ENCODE measurements at places on chromosomes 6 and 20.

DNA sequence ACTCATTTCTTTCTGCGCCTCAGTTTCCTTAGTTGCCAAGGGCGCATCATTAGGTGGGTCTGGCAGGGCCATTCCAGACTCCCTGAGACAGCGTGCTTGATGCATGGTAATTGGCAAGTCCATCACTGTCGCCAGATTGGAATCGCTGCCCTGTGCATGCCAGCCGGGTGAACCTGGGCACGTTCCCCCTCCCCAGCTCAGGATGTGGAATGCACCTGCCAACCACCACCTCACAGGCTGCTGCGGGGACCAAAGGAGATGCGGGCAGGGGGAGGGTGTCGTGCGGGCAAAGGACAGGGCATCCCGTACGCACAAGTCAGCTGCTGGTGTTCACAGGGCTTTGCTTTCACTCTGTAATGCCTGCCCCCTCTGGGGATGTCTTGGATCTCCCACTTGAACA, 36.4 kb upstream of the PMEPA1 start:
- no peak for DNase-seq

- DNase-seq, result no peak
Observed at GRCh38 chr6:98894810-98895209, 52.9 kb downstream of the FBXL4 start.

- no peak for DNase-seq
Observed at GRCh38 chr20:24829649-24830370, 119.3 kb upstream of the CST7 start.

DNA sequence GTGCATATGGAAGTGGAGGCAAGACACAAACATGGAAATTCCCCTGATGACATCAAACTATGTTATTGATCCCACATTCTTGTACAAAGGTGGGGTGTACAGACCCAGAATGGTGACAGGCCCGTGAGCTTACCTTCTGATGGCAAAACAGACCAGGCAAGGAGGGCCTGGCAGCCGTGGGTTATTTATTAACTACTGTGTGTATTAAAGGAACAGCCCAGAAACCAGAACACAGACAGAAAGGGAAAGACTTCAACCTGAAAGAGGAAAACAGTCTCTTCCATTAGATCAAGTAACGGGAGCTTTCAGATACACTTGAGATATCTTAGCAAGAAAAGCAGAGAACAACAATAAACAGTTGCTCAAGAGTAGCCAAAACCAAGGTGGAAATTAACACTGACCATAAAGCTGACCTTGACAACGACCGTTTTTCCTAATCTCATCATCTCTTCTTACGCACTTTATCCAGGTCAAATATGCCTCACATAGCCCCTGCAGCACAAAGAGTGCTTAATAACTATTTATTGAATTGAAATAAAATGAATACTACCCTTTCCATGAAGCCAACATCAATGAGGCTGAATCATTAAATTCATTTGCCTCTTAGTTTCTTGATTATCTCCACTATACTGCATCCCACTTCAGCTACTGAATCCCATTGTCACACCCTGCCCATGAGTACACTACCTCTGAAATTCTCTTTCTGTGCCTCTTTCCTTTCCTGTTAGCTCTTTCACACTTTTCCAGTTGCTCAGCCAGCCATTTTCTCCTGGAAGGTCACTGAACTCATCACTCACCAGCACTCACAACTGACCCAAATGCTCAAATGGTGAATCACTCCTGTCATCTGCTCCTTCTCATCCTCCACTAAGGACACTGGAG, 67.4 kb downstream of the MOXD1 start:
- no peak for DNase-seq

DNA sequence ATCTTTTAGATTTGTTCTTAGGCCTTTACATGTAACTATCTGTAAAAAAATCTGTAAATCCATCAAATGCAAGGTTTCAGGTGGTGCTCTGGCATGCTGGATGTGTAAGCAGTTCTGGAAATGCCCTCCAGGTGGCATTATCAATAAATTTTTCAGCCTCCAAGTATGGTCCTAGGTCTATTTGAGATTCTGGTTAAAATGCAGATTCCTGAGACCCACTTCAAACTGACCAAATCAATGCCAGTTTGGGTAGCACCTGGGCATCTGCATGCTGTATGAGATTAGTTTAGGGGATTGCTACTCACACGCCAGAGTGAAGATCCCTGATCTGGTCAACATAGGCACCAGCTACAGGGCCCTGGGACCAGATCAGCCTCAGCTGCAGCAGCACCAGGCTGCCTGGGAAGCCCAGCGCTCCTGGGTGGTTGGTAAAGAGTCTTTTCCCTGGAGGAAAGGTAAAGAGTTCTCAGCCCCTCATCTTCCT, 507.3 kb upstream of the CITED2 start:
- no peak for DNase-seq

GRCh38 chr20:9514072-9514460, 324 bp upstream of the LAMP5 start:
- DNase-seq, result no peak

GRCh38 chr6:43943781-43944250, 173.8 kb downstream of the VEGFA start:
- DNase-seq, result no peak

- no peak for DNase-seq
Observed at GRCh38 chr20:24628985-24629384, 159.6 kb downstream of the SYNDIG1 start.

DNA sequence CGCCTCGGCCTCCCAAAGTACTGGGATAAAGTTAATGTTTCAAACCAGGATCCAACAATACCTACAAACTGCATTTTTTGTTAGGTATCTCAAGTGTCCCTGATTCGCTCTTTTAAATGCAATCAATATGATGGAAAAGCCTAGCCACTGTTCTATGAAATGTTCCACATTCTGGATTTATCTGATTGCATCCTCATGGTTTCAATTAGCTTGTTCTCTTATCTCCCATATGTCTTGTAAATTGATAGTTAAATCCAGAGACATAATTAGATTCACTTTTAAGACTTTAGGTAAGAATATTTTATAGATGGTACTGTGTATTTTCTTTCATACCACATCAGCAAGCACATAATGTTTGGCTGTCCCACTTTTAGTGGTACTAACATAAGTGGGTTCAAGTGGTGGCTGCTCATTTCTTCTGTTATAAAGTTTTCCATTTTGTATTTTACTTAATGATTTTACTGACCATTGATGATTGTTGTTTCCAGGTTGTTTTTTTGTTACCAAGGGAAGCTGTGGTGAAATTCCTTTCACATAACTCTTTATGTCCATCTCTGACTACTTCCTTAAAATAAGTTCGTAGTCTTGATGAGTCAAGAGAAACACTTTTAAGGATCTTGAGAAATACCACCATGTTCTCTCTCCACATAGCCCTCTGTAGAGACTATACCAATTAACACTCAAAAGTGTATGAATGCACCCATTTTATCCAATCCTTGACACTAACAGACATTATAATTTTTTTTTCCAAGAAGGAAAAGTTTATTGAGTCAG, 40.5 kb downstream of the RNGTT start:
- no peak for DNase-seq

DNA sequence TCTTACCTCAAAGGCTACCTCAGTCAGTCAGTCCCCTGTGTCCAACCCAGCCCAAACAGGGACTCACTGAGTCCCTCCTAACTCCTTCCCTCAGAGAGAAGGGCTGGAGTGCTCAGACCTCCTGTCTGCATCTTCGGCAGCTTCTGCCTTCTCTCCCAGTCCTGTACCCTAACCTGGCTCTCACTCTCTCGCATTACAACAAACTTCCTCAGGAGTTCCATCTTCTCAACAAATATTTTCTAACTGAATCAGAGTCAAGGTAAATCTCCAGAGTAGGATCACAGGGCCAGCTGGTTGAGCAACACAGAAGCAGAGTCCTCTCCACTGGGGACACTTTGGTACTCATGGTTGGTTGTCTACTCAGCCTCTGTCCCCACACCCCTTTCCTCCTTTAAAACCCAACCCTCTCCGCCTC, 92.3 kb downstream of the MRPL14 start:
- DNase-seq, result no peak

GRCh38 chr20:1415667-1416468, 23.0 kb upstream of the FKBP1A start:
- DNase-seq, result no peak

DNA sequence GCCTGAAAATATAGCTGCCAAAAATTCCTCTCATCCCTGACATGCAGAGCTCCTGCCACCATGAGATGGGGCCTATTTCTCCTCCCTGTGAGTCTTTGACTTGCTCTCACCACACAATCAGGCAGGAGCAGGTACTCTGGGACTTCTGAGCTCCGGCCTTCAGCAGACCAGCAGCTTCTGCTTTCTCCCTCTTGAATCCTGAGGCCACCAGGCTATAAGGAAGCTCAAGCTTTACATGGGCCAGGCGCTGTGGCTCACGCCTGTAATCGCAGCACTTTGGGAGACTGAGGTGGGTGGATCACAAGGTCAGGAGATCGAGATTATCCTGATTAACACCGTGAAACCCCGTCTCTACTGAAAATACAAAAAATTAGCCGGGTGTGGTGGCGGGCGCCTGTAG, 238.7 kb upstream of the RREB1 start:
- DNase-seq, result no peak

GRCh38 chr6:54737247-54737646, 109.3 kb upstream of the FAM83B start:
- DNase-seq, result no peak

DNA sequence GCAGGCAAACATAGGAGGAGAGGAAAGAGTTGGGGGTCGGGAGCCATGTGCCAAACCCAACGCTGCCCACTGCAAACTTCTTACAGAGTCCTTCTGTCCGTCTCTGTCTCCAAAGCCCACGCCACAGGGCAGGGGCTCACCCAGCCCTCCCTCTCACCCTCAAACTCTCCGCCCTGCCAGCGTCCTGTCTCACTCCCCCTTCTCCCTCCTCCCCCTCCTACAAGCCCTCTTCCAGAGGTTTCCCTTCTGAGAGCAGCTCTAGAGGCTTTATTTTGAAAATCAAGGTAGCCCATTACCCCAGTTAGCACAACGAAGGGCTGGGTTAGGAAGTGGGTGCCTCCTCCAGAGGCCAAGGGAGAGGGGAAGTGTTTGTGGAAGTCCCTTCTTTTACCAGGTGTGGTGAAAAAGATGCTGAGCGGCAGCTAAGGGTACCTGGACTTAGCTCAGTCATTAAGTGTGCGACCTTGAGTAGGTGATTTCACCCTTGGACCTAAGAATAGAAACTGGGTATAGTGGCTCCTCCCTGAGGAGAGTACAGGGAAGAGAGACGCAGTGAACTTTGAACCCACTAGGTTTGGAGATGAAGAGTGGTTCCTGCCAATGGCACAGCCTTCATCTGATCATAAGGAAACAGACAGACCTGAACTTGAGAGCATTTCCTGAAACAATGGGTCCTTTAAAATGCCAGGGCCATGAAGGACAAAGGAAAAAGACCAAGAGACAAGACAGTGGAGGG, 123.8 kb downstream of the BANF2 start:
- no peak for DNase-seq

DNA sequence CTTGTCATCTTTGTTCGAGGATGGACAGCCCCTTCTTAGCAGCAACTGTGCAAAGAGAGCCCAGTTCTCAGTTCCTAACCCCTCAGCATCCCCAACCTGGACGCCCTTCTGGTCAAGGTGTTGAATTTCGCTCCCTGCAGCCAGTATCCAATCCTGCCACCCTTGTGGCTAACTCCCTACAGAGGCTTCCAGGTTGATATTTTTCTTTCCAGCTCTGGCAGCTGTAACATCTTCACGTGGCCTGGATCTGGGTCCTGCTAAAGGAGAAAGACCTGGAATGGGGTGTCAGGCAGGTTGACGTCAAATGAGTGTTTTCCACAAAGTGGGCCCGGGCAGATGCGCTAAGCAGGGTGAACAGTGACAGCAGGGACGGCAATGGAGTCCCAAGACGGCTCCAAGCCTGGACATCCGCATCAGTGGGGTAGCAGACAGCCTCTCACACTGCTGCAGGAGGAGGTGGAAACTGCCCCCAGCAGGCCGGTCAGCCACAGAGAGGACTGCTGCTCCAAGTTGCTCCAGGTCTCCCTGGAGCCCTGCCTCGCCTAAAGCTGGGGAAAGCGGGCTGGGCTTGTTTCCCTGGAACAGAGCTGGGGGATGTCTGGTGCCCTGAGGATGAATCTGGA, 1.0 kb upstream of the YTHDF1 start:
- DNase-seq, result no peak

DNA sequence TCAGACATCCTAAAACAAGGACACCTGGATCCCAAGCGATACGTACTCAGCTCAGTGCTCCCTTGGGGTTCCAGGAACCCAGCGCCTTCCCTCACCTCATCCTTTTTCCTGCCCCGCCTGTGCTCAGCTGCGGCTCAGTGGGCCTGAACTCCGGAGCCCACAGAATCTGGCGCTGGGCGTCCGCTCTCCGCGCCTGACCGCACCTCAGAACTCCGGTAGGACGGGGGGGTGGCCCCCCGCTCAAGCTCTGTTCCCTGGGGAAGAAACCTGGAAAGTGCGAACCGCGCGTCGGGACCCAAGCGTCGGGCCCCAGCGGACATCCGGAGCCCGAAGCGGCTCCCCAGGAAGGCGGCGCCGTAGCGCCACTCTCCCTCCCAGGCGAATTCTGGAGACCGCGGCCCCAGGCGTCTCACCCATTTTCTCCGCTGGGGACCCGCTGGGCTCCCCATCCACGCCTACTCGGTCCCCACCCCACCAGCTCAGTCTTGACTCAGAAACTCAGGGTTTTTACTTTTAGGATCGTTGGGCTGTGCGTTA, 336 bp upstream of the LY6G5C start:
- DNase-seq, result peak; percentile 60

GRCh38 chr20:50270569-50270968, 79.9 kb downstream of the CEBPB start:
- no peak for DNase-seq

GRCh38 chr6:137829641-137830083, 37.4 kb upstream of the TNFAIP3 start:
- DNase-seq, result no peak

DNA sequence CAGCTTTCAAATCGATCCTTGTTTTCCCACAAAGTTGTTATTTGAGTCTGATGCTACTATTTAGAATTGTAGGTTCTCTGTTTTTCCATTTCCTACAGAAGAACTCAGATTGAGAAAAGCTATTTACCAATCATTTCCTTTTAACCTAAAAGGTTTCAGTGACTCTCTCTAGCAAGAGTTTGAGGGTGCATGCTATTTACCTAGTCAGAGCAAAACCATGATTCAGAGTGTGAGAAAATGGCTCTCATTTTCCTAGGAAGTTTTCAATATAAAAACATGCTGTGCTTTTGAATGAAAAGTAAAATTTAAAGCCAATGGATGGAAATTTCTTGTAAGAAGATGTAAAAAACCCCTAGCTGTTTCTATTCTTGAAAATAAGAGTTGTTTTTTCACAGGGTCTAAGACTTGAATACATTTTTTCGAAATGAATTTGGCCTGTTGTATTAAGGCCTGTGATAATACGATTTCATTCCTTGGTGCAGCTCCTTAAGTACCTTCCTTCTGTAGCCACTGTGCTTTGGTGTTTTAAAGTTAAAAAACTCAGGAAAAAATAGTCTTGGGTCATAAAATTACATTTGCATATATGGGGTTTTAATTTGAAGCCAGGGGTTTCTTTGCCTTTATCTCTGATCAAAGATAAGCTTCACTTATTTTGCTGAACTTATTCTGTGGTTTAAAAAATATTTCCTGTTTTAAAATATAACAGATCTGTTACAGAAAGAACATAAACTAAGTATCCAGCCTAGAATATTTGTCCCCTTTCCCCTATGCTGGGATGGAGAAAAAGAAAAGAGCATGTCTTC, 18.0 kb upstream of the RSPH3 start:
- no peak for DNase-seq

Measured in GM12891 (cell line).